ENCODE measurements at places on chromosomes 2 and 18.

DNA sequence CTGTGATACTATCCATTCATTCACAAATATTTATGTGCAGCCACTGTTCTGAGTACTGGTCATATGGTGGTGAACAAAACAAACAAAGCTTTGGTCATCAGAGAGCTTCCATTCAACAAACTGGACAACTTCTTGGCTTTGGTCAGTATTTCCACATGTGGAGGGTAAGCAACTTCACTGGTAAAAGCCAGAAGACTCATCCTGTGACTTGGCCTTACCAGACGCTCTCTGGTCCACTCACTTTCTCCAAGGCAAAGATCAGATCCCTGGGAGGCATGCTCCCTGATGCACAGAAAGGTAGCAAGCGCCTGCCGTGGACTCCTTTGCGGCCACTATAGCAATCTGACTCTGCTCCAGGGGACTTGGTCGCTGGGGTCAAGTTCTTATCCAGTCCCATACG is 179.5 kb downstream of the EN1 start:
- no peak for DNase-seq

DNA sequence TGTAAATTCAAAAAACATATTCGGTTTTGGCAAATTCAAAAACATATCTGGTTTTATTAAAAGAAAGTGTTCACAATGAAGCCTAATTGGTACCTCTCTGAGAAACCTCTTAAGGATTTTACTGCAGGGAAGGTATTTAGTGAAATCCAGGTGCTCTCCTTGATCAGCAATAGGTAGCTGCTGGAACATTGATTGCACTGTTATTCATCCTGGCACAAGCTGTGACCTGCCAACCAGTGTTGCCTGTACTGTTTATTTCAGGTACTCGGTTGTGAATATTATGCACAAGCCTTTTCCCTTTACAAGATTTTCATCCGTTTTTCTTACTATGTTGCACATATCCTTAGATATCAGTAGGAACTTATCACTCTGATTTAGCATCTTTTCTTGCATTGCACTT is 155.8 kb upstream of the ZEB2 start:
- no peak for DNase-seq

DNA sequence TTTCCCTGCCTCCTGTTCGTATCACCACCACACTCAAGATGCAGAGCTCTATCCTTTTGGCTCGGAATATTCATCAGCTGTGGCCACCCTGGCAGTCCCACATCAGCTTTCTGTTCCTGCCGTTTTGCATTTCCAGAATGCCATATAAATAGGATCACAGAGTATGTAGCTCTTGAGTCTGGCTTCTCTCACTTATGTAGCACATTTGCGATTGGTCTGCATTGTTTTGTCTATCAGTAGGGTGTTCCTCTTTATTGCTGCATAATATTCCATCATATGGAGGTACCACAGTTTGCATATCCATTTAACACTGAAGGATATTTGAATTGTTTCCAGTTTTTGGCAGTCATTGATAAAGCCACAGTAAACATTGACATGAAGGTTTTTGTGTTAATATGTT is 104.6 kb downstream of the SH3RF3 start:
- no peak for DNase-seq

DNA sequence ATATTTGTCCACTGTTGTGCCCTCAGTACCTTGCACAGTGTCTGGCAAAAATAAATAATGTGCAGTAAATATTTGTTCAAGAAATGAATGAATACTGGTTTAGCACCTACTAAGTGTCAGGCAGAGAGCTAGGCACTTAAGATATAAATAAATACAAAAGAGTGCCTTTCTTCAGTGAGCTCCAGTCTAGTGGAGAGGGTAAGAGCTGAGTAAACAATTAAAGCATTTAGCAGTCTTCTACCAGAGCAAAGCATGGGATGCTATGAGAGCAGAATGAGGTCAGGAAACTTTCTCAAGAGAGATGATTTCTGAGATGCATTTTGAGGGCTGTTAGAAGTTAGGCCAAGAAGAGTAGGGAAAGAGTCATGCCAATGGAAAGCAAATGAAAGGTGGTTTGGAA is 314.7 kb downstream of the DSC3 start:
- no peak for DNase-seq

- DNase-seq: no peak
Observed at GRCh38 chr2:69616755-69617154, 26.8 kb downstream of the AAK1 start.
